ENCODE measurements at places on chromosomes 1 and 21.

- DNase-seq: no peak
These were observed 34.6 kb upstream of the TNFSF4 start for GRCh38 chr1:173241528-173242347.

- DNase-seq: no peak
These were observed 1.5 kb downstream of the RGS2 start for GRCh38 chr1:192810253-192810880.

- DNase-seq: no peak
These were observed 625 bp downstream of the KLHDC7A start for GRCh38 chr1:18481190-18481920.

DNA sequence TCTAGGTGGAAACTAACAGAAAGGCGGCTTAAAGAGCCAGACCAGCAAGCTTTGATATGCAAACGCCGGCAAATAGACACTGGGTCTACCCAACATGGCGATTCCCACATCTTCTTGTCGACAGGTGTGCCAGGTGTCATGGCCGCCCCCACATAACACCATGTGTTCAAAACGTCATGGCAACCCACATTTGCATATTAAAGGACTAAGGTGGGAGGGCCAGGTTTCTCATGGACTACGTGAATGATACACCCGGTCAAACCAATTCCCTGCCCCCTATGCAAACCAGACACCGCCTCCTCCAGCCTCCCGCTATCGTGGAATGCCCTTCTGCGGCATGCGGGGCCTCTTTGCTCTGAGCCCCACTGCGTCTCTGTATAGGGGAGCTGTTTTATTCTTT, 41.3 kb downstream of the ICOSLG start:
- no peak for DNase-seq

GRCh38 chr1:69523461-69523860, 44.3 kb upstream of the LRRC7 start:
- DNase-seq: peak; percentile 60

DNA sequence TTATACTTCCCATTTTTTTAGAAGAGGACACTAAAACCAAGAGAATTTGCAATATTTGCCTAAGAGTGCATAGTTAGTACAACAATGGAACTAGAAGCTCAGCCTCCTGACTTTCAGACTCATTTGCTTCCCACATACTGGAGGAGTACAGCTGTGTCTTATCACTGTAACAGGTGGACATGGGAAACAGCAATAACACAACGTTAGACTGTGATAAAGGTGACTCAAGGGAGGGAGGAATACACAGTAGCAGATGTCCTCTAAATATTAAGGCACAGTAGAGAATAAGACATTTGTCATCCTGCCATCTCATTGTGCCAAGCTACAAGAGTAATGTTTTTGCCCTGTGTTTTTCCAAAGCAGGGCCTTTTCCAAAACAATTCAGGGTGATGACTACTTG, 55.4 kb upstream of the JAK1 start:
- DNase-seq: no peak

- no peak for DNase-seq
These were observed 28.3 kb downstream of the GPR157 start for GRCh38 chr1:9100471-9101043.

Data from fibroblast of skin of scalp (primary cell).